ENCODE measurements at places on chromosomes 16 and 17.

GRCh38 chr17:40824015-40824832, 1.8 kb upstream of the KRT10 start:
- no peak for DNase-seq

DNA sequence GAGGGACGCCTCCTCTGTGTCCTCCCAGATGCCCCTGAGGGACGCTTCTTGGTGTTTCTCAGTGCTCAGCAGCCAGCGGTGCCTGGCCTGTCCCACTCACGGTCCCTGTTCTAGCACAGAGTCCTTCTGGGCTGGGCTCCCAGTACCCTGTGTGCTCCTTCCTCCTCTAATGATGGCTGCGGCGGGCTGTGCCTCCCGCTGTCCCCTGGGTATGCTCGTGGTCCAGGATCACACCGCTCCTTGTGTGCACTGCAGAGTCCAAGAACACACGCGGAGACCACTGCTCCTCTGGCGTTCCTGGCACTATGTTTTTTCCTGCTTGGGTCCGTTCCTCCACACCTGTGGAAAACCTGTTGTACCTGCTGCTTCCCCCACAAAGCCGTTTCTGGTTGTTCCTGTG, 15.1 kb upstream of the IRF8 start:
- no peak for DNase-seq

DNA sequence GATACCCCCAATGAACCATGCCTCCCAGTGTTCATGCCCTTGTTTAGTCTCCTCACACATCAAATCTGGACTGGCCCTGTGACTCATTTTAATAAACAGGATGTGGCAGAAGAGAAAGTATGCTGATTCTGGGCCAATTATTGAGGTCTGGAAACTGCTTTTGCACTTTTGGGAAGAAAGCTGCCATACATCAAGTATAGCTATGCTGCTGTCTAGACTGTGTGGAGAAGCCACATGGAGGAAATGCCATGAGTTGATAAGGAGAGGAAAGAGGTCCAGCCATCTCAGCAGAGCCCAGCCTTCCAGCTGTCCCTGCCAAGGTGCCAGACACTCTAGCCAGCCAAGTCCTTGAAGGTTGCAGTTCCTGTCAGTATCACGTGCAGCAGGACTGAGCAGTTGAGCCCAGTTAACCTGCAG, 16.7 kb downstream of the RPRML start:
- DNase-seq = no peak

GRCh38 chr17:65556910-65557348, 4.5 kb downstream of the AXIN2 start:
- DNase-seq = no peak

DNA sequence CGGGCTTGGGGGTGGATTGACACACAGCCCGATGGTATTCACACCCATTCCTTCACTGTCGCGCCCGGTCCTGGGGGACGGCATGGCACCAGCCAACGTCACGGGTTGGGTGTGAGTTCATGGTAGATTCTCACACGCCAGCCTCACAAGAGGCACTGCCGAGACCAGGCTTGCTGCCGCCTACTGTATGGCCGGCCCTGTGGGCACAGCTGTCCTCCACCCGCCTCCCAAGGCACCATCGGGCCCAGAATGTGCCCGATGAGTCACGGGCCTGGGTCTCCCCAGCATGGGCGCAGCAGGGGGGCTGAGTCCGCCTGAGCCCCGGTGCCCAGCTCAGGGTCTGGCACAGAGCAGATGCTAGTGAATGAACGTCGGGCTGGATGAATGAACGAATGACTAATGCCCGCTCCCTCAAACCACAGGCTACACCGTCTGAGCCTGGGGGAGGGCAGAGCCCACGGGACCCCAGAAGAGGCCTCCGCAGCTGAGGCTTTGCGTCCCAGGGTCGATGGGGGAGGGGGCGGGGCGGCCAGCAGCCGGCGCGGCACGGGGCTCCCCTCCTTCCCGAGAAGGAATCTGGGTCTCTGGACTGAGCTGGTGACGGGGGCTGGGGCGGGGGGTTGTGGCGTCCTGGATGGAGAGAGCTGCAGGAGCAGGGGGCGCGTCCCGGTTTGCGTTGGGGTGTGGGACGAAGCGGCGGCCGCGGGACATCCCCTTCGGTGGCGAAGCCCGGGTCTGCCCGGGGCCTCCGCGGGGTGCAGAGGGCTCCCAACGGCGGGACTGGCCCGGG, 829 bp downstream of the PITPNM3 start:
- no peak for DNase-seq

GRCh38 chr16:31713945-31714902, 159.4 kb upstream of the ZNF267 start:
- DNase-seq = no peak

- DNase-seq = peak; percentile 20
Measured at GRCh38 chr17:58351831-58352595, at the start of gene SUPT4H1. TSS of gene SUPT4H1 (minus strand) at chr17:58352201. CDS start at chr17:58352135, 66 bp downstream.

DNA sequence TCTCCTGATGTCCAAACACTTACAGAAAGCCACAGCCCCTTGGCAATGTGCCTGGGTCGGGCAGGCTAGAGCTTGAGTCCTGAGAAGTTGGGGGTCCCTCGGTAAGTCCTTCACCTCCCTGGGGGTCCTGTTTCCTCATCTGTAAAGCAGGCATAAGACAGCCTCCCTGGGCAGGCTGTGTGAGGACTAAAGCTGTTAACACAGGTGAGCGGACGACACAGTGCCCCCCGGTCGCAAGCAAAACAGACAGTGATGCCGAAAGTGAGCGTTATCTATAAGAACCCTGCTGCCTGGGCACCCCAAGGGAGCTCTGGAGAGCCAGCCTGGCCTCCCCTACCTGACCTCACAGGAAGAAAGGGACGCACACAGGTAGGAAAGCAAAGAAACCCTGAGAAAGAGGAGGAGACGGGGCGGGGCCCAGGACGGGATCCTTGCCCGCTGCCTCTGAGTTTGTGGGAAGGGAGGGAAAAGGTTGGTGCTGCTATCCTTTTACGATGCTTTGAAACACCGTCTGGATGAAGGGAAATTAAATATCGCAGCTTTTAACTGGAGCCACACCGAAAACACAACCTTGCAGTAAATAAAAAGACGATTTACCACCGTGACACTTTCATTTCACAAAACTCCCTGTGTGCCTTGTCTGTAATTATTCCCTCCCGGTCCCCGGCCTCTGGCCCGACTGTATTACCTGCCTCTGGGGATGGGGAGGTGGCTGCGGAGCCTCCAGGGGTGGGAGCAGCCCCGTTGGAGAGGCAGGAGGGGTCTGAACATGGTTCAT, 67.1 kb downstream of the ENGASE start:
- DNase-seq = no peak

DNA sequence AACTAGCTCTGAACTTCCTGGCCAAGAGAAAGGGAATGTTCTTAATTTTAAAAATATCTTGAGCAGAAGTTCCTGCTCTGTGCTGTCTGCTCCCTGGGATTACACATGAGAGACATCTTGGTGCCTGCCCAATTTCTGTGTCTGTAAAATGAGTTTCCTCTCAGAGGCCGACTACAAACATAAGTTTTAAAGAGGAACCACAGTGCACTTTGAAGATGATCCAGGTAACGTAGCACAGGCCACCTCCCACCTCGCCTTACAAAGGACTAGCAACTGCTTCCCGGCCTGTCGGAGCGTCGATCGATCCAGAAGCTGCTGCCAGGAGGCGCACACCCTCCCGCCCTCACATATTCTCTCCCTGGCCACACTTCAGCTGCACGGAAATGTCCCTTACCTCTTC, 55.0 kb upstream of the ATP2A3 start:
- DNase-seq = no peak

DNA sequence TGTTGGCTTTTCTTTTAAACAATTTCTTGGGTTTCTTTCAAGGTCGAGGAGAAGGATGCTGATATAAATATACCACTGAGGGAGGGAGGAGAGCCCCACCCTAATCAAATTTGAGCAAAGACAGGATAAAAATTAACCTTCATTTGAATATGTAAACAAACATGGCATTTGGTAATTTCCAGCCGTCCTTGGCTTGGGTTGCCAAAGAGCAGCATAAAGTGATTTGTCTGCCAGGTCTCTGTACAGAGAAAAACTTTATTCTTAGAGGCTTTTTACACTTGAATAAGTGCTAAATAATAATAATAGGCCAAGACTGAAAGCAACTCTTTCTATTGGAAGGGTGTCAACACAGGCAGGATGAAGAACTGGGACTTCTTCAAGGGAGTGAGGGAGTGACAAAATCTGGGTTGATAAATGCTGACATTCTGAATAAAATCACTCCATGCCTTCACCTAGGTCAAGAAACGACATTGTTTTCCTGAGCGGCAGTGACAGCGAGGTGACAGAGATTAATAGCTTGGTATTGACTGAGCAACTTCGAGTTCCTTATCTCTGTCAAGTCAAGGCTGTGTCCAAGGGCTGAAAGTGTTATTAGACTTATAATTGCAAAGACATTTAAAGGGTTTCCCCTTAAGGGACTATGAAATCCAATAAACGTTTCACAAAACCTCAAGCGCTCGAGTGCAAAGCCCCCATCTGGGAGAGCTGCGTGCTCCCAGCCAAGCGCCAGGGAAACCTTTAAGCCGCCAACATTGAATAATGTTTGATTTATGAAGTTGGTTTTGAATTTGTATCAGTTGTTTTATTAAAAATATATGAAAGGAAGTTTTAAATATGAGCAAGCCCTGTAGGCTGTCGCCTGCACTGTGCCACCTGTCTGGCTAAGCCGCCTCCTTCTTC, 269.5 kb upstream of the N4BP1 start:
- DNase-seq = no peak

- no peak for DNase-seq
Measured at GRCh38 chr17:9026741-9027140, 5.4 kb downstream of the NTN1 start.

- no peak for DNase-seq
Measured at GRCh38 chr16:4395055-4395726, 21.2 kb downstream of the CORO7 start.

- DNase-seq = no peak
Measured at GRCh38 chr17:58468944-58469343, 19.3 kb downstream of the HSF5 start.

DNA sequence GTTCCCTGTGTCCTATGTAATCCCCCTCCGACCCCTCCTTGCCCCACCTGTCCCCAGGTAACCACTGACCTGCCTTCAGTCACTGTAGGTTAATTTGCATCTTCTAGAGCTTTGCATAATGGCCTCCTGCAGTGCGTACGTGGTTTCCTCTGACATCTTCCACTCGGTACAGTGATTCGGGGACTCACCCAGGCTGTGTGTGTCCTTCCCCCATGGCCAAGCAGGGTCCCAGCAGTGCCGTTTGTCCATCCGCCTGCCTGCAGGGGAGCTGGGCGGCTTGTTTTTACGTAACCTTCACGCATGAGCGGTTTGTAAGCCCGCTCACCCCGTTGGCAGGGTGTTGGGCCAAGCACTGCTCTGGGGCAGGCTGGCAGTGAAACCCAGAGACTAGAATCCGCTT, 7.9 kb downstream of the MAPK8IP3 start:
- DNase-seq = no peak

DNA sequence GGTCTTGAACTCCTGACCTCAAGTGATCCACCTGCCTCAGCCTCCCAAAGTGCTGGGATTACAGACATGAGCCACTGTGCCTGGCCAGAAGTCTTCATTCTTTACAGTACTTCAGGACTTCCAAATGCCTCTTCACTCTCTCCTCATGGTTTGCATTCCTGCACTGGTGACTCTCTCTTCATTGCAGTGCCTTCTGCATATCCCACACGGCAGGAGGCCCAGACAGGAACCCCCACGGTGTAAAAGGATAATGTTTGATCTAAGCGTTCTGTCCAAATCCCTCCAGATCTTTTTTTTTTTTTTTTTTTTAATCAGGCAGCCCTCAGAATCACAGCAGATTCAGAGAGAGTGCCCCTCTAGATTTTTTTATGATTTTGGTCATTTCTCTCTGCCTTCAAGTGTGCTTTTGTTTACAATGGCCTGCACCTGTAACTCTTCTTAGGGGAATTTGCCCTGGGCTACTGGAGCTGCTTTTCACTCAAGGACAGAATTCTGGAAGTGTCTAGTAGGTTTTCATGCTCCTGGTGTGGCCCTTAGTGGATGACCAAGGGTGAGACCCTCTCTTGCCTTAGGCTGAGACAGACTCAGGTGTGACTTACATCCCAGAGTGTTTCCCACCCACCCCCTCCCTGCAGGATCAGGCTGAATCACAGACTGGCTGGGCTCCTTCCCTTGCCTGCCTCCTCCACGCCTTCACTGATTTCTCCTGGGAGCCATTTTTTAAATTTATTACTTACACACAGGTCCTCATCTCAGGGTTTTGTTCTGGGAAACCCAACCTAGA, 19.8 kb upstream of the NF1 start:
- no peak for DNase-seq

- no peak for DNase-seq
Measured at GRCh38 chr17:28338056-28338768, 2.7 kb downstream of the TNFAIP1 start.

- DNase-seq = no peak
Measured at GRCh38 chr17:1629504-1630310, 1.1 kb upstream of the SLC43A2 start.

DNA sequence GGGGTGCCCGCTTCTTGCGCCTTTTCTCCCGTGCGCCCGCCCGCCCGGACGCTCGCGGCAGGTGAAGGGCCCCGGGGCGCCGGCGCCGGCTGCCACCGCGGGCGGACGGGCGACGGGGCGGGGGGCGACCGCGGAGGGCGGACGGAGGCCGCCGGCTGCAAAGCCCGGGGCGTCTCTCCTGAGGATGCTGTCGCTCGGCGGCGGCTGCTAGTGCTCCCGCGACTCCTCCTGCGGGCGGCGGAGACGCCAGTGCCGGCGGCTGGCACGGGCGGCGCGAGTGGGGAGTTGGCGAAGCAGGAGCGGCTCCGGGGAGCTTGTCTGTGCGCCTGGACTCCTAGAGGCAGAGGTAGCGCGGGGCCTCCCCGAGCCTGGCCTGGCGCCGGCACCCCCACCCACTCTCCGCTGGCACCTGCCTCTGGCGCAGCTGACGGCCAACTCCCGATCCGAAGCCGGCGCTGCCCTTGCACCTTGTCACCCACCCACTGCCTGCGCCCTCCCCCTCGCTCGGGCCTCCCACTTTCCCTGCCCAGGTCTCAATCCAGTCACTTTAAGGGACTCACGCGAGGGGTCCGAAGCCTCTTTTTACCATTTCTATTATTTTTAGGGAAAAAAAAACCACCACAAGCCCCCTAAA, at the start of gene FAM20A:
TSS of gene FAM20A (minus strand) at position 437 of the 634 bp plus-strand sequence. CDS start 701 bp downstream, outside the sequence.
- DNase-seq = no peak

DNA sequence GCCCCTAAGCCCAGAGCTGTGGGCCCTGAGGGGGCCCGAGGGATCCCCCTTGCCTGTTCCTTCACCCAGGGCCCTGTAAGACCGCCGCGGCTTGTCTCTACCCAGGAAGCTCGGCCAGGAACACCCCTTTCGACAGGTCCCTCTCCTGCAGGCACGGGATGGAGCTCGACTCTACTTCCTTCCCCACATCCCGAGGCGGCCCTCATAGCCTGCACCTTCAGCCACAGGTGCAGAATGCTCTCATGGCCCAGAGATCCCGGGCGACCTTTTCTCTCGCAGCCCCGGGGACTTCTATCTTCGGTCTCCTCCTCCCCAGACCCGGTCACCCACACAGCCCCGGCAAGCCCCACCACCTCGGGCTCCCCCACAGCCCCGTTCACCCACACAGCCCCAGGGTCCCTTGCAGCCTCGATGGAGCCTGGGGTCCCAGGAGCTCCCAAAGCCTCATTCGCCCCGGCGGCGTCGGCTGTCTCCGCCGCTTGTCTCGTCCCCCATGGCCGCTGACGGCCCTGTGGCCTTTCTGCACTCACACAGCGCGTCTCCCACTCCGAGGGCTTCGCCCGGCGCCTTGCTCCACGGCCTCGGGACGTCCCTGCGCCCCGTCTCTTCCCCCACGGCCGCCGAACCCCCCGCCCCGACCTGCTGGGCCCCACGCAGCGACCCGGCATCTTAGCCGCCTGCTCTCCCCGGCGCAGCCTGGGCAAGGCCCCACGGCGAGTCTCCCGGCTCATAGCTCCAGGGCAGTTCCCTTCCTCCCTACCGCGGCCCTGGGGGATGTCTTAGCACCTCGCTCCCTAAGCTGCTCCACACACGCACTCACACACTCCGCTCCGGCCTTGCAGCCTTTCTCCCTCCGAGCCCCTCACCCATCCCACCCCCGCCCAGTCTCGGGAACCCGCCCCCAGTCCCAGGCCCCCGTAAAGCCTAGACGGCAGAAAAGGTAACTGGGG, 650 bp downstream of the KIAA0753 start:
- DNase-seq = no peak

Data from Panc1 (cell line).